ENCODE measurements at places on chromosomes 2 and 18. TPM values are rescaled to one million over a fixed set of nuclear protein-coding genes. Genes with fewer than 3 reads are reported as not detected.

GRCh38 chr18:24992491-24992890, 359.5 kb downstream of the ZNF521 start:
- no peak overlapping the region for H3K4me3 ChIP-seq
- H3K4me1 ChIP-seq: peaks cover 13% of the 10 kb centered on the region
- no peak for DNase-seq

GRCh38 chr2:63676135-63676534, 87.4 kb downstream of the MDH1 start:
- no peaks in the 10 kb centered on the region for H3K27me3 ChIP-seq
- no peak overlapping the region for H3K4me3 ChIP-seq
- DNase-seq: no peak
- H3K4me1 ChIP-seq: peaks cover 7% of the 10 kb centered on the region
- no peaks in the 10 kb centered on the region for H3K36me3 ChIP-seq

- H3K36me3 ChIP-seq: no peaks in the 10 kb centered on the region
- peaks cover 4% of the 10 kb centered on the region for H3K27me3 ChIP-seq
- no peak for DNase-seq
These were observed 59.7 kb upstream of the PHLPP1 start for GRCh38 chr18:62655520-62656219.

DNA sequence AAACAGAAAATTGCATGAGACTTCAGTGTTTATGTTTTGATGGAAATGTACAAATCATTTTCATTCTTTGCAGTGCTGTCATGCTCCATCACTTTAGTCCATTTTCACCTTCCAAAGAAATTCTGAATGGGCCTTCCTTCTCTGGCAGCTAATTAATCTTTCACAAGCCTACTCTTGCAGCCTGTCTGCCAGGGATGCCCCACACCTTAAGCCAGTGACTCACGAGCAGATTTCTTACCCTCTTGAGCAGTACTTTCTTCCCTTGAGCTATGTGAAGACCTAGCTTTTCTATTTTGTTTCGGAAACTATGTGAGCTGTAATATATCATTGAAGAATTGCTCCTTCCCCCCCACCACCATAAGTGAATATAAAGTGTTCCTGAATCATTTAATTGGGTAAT, 404.3 kb upstream of the VWC2L start:
- H3K36me3 ChIP-seq: no peaks in the 10 kb centered on the region
- H3K27ac ChIP-seq: no peak overlapping the region
- DNase-seq: no peak
- no peaks in the 10 kb centered on the region for H3K27me3 ChIP-seq
- no peak overlapping the region for H3K4me3 ChIP-seq
- no peaks in the 10 kb centered on the region for H3K4me1 ChIP-seq

DNA sequence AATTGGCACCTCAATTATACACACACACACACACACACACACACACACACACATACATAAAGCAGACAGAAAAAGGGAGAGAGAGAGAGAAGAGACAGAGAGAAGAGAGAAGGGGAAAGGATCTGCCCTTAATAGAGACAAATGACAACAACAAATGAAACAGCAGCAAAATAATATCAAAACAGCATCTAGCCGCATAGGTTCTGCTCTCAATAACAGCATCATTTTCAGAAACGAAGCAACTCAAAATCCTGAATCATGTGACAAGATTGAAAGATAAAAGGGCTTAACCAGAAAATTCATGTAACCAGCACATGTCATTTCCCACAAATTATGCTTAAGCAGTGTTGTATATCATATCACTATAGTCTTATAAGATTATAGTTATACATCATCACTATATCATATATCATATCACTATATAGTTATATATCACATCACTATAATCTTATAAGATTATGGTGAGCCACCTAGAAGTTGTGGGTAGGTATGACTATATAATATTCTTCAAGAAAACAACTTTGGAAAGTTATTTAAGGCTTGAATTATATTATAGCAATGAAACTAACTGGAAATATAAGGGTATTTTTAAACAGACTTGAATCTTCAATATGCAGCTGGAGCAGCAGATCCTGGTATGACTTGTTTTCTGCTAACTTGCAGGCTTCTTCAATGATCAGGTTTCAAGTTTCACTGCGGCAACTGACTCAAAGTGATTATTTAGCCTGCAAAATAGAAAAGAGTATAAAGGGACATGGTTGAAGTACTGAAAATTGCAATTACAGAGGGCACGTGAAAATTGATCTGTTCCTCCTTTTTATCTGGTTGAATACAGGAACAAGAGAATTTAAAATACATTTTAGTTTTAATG, 16.1 kb upstream of the VPS54 start:
- no peak for DNase-seq
- peaks cover 6% of the 10 kb centered on the region for H3K4me1 ChIP-seq
- no peak overlapping the region for H3K27ac ChIP-seq

DNA sequence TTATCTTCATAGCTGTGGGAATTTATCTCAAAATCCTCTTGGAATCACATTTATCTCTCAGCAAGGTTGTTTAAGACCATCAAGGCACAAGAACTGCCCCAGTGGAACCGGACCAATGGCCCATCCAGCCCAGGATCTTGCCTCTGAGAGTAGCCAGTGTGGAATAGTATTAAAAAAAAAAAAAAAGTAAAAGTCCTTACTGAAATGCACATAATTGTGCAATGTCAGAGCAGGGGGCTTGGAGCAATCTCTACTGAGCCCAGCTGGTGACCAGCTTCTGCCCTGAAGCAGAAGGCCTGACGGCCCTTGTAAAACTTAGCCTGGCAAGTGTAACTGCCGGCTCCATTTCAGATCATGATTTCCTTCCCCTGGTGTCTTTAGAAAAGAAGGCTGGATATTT, 355.6 kb upstream of the PIK3C3 start:
- no peak overlapping the region for H3K27ac ChIP-seq
- H3K27me3 ChIP-seq: no peaks in the 10 kb centered on the region
- DNase-seq: no peak
- H3K4me3 ChIP-seq: no peak overlapping the region
- H3K4me1 ChIP-seq: peaks cover 12% of the 10 kb centered on the region

DNA sequence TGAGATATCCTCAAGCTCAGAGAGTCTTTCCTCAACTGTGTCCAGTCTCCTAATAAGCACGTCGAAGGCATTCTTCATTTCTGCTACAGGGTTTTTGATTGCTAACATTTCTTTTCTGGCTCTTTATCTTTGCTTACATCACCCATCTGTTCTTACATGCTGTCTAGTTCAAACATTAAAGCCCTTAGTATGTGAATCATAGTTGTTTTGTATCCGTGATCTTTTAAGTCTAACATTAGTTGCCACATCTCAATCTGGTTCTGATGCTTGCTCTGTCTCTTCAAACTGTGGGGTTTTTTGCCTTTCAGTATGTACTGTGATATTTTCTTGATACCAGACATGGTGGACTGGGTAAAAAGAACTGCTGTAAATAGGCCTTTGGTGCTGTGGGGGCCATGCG, 235.2 kb downstream of the SH3RF3 start:
- H3K27ac ChIP-seq: no peak overlapping the region
- H3K4me3 ChIP-seq: no peak overlapping the region
- H3K4me1 ChIP-seq: peaks cover 4% of the 10 kb centered on the region

- H3K27ac ChIP-seq: no peak overlapping the region
- H3K36me3 ChIP-seq: peaks cover 7% of the 10 kb centered on the region
- H3K27me3 ChIP-seq: peaks cover 8% of the 10 kb centered on the region
- peak overlapping the region; percentile 36 for H3K4me3 ChIP-seq
These were observed 108.1 kb upstream of the CD302 start for GRCh38 chr2:159905926-159906714.

GRCh38 chr2:24926602-24927252, 6.7 kb upstream of the ADCY3 start:
- DNase-seq: no peak
- no peaks in the 10 kb centered on the region for H3K36me3 ChIP-seq
- peaks cover 31% of the 10 kb centered on the region for H3K4me1 ChIP-seq
- H3K27ac ChIP-seq: no peak overlapping the region

DNA sequence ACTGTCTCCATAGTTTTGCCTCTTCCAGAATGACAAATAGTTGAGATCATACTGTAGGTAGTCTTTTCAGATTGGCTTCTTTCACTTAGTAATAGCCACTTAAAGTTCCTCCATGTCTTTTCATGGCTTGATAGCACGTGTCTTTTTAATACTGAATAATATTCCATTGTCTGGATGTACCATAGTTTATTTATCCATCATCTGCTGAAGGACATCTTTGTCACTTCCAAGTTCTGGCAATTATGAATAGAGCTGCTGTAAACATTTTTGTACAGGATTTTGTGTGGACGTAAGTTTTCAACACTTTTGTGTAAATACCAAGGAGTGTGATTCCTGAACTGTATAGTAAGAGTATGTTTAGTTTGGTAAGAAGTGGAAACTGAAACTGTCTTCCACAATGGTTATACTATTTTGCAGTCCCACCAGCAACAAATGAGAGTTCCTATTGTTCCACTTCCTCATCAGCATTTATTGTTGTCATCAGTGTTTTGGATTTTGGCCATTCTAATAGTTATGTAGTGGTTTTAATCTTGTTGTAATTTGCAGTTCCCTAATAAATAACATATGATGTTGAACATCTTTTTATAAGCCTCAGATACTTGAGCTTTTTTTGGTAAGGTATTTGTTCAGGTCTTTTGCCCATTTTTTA, 18.9 kb downstream of the LTBP1 start:
- no peaks in the 10 kb centered on the region for H3K27me3 ChIP-seq
- DNase-seq: no peak
- H3K27ac ChIP-seq: no peak overlapping the region
- peaks cover 6% of the 10 kb centered on the region for H3K4me1 ChIP-seq
- H3K36me3 ChIP-seq: no peaks in the 10 kb centered on the region

DNA sequence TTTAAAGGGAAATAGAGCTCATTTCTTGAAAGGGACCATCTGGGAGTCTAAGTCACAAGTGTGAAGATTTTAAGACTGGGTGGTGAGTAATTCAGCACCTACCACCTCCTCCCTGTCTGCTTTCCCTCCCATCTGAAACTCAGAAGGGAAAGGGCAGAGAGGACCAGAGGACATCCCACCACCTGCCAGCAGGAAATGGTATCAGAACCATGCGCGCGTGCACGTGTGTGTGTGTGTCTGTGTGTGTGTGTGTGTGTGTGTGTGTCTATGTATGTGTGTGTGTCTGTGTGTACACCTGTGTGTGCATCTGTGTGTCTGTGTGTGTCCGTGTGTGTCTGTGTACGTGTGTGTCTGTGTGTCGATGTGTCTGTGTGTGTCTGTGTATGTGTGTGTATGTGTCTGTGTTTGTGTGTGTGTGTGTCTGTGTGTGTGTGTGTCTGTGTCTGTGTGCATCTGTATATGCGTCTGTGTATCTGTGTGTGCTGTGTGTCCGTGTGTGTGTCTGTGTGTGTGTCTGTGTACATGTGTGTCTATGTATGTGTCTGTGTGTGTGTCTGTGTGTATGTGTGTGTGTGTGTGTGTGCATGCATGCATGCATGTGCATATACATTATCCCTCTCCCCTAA, 76.8 kb downstream of the ZFP36L2 start:
- no peak overlapping the region for H3K4me3 ChIP-seq
- H3K4me1 ChIP-seq: peaks cover 5% of the 10 kb centered on the region
- H3K27ac ChIP-seq: no peak overlapping the region
- peaks cover 5% of the 10 kb centered on the region for H3K27me3 ChIP-seq
- no peak for DNase-seq
- H3K36me3 ChIP-seq: peaks cover 6% of the 10 kb centered on the region

GRCh38 chr2:204272089-204272488, 273.2 kb upstream of the PARD3B start:
- no peak overlapping the region for H3K4me3 ChIP-seq
- H3K27ac ChIP-seq: no peak overlapping the region
- H3K36me3 ChIP-seq: peaks cover 9% of the 10 kb centered on the region
- no peaks in the 10 kb centered on the region for H3K27me3 ChIP-seq

DNA sequence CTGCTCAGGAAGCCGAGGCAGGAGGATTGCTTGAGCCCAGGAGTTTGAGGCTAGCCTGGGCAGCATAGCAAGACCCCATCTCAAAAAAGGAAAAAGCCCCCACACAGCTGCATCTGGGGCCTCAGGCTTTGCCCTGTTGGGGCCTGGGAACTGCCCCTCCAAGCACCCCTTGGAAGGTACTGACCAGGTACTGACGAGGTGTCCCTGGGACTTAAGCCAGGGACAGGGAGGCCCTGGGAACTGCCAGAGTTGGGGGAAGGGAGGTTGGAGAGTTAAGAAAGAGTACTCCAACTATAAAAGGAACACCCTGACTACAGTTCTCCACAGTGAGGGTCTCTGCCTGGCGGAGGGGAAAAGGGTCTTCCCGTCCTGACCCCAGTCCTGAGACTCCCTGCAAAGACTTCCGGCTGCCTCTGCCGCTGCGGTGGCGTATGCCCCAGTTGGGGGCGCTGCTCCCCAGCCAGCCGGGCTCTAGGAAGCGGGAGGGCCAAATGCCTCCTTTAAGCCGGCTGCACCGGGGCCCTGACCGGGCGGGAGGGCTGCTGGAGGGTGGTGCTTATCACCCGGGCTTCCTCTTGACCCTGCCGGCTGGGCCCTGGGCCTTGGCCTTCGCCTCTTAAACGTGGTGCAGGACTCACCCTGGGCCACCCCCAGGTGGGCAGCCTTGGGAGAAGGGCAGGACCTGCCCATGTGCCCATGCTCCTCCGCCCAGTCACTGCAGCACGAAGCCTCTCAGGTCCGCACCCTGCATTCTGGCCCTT, 12.8 kb downstream of the SLC30A3 start:
- H3K4me3 ChIP-seq: no peak overlapping the region
- H3K27ac ChIP-seq: no peak overlapping the region
- H3K27me3 ChIP-seq: peaks cover 6% of the 10 kb centered on the region
- peak; percentile 84 for DNase-seq
- peaks cover 3% of the 10 kb centered on the region for H3K4me1 ChIP-seq
- no peaks in the 10 kb centered on the region for H3K36me3 ChIP-seq

SCN3A gene
- 22.2 TPM for total RNA-seq

GLI2 gene
- 3.9 TPM for total RNA-seq

BARD1 gene
- 33.6 TPM for total RNA-seq

GKN1 gene
- not detected for total RNA-seq

WIPF1 gene
- total RNA-seq: 15.5 TPM

EMX1 gene
- total RNA-seq: 0.54 TPM

CDK15 gene
- total RNA-seq: 0.61 TPM

SPP2 gene
- not detected for total RNA-seq

DSC3 gene
- 0.47 TPM for total RNA-seq
